ENCODE measurements at places on chromosomes 6 and 20.
A peak's percentile ranks its signal among the peaks of the same experiment; 100 is the strongest.

GRCh38 chr20:32439132-32439829, 81.2 kb downstream of the ASXL1 start:
- peaks cover 9% of the 10 kb centered on the region for H3K36me3 ChIP-seq
- H3K4me3 ChIP-seq: no peak overlapping the region
- H3K4me1 ChIP-seq: no peaks in the 10 kb centered on the region
- no peaks in the 10 kb centered on the region for H3K27me3 ChIP-seq

DNA sequence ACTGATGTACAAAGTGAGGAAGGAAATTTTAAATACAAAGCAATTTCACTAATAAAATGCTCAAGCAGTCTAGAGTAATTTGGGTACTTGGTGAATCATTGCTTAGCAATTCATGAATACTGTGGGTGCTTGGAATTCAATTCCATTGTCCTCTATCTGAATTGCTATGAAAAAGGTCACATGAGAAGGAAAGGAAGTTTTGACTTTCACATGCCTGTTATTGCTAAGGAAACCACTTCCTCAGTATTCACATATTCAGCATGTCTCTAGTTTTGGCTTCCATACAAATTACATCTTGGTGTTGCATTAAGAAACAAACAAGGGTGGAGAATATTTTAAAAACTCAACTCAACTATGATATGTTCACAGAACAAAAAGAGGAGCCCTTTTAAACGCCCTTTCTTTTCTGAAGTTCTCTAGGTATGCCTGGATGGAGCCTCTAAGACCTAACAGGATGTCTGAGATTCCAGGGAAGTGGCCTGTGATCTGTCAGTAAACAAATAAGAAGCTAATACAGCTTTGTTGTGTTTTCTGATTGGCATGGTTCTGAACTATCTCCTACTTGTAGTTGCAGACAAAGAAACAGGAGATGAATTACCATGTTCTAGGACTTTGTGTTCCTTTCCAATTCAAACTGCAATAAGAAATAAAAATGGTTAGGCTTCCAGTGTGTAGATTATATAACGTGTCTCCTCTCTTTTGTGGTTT, 190.4 kb downstream of the OGFRL1 start:
- no peaks in the 10 kb centered on the region for H3K27me3 ChIP-seq
- DNase-seq: no peak
- peaks cover 13% of the 10 kb centered on the region for H3K4me1 ChIP-seq
- no peak overlapping the region for H3K27ac ChIP-seq

DNA sequence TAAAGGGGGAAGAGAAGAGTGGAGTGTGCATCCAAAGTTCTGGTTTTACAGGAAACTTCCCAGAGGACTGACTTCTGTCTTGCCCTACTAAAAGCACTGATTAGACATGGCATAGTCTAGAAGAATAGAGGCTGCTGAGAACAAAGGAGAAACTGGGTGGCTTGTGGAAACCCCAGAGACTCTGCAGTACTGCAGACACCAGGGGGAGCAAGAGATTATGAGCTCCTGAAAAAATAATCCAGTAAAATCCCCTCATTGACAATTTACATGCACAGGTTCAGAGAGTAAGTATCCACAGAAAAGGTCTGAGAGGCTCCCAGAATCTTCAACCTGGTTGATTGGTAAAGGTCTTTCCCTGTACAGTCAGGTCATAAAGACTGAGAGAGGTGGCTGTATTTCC, 48.7 kb upstream of the CLVS2 start:
- H3K4me3 ChIP-seq: no peak overlapping the region
- no peaks in the 10 kb centered on the region for H3K27me3 ChIP-seq
- no peak overlapping the region for H3K27ac ChIP-seq
- H3K36me3 ChIP-seq: no peaks in the 10 kb centered on the region
- H3K4me1 ChIP-seq: no peaks in the 10 kb centered on the region

- H3K36me3 ChIP-seq: no peaks in the 10 kb centered on the region
- H3K27me3 ChIP-seq: no peaks in the 10 kb centered on the region
- H3K4me1 ChIP-seq: peaks cover 12% of the 10 kb centered on the region
- peak within 1 kb of the TSS; percentile 98 for H3K4me3 ChIP-seq
Observed at GRCh38 chr6:42451333-42452170, at the start of gene TRERF1. TSS of gene TRERF1 (minus strand) at chr6:42451926. CDS start at chr6:42269590, 182,336 bp downstream.

DNA sequence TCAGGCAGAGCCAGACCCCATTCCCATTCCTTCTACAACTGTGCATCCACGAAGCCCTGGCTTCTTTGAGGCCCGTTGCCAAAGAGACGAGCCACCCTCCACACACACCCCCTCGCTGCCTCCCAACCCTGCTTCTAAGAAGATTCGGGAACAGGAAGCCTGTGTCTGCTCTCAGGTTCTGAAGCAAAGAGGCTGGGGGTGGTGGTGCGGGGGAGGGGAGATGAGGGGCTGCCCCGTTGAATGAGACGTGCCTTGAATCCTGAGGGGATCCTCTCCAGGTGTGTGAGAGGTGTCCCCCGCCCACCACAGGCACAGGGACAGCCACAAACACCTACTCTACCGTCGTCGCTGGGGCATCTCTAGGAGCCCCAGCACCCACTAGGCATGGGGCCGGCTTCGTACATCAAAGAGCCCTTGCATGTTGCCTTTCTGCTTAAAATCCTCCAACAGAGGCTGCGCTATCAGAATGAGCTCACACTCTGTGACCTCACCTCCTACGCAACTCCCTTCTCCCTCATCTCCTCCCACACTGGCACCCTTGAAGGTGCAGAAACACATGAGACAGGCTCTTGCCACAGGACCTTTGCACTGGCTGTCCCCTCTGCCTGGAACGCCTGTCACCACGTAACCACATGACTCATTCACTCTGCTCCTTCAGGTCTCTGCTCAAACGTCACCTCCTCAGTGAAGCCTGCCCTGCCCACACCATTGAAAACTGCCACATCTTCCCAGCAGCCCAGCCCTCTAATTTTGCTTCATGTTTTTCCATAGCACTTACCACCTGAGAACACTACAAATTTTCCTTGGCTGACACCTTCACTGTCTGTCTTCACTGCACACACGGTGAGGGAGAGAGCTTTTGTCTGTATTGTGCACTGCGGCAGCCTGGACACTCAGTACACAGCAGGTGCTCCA, 58.5 kb downstream of the PREX1 start:
- no peaks in the 10 kb centered on the region for H3K4me1 ChIP-seq
- no peak overlapping the region for H3K27ac ChIP-seq
- H3K36me3 ChIP-seq: no peaks in the 10 kb centered on the region
- no peak overlapping the region for H3K4me3 ChIP-seq
- no peak for DNase-seq
- H3K27me3 ChIP-seq: 0 out of 2 replicates have a peak, but pooled peaks cover 5% of the 10 kb centered on the region

DNA sequence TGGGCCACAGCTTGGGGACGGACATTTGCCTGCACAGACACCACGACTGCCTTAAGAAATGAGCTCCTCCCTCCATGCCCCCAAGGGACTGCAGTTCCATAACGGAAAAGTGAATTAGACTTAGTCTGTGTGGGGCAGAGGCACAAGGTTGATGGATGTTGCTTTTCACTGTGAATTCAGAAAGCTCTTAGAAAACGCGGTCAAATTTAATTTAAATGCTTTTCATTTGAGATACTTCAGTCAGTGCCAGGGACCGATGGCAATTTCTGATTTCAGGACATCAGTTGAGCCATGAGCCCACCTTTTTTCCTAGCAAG, 356.4 kb downstream of the KIF16B start:
- no peaks in the 10 kb centered on the region for H3K4me1 ChIP-seq
- no peak overlapping the region for H3K4me3 ChIP-seq
- H3K27me3 ChIP-seq: no peaks in the 10 kb centered on the region
- H3K36me3 ChIP-seq: no peaks in the 10 kb centered on the region
- H3K27ac ChIP-seq: no peak overlapping the region
- DNase-seq: no peak

DNA sequence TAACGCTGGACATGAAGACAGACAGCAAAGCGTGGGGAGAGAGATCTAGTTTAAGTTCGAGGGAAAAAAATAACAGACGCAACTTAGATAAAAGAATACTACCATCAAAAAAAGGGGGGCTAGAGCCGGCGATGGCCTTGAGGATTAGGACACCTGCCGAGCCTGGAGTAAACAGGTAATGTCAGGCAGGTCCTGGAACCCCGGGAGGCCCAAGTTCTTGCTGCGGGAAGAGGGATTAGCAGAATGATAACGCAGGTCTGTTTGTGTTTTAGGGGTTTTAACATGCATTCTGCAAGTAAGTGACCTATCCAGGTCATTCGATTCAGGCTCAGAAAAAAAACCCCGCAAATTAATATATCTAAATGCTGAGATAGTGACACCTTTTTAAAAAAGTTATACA, 754 bp upstream of the TMEM170B start:
- peak overlapping the region; percentile 88 for H3K4me3 ChIP-seq
- peak overlapping the region; percentile 49 for H3K27ac ChIP-seq
- H3K4me1 ChIP-seq: 0 out of 2 replicates have a peak, but pooled peaks cover 4% of the 10 kb centered on the region
- peaks cover 4% of the 10 kb centered on the region for H3K27me3 ChIP-seq
- DNase-seq: peak; percentile 10

DNA sequence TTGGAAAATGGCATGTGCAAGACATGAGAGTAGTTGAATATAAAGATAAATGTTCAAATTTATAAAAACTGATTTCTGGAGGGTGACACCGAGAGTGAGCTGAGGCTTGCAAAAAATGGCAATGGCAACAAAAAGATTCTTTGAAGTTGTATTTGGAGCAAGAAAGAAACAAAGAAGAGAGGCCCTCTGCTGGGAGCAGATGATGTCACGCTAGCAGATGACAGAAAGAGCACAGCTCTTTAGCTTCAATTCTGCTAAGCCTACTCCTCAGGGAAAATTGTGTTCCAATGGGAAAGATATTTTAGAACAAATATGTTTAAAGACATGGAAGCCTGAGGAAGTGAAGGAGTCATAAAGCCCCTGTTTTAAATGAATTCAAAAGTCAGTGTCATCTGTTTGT, 125.3 kb upstream of the NOX3 start:
- H3K4me3 ChIP-seq: no peak overlapping the region
- H3K27me3 ChIP-seq: no peaks in the 10 kb centered on the region
- H3K36me3 ChIP-seq: no peaks in the 10 kb centered on the region
- DNase-seq: no peak
- no peaks in the 10 kb centered on the region for H3K4me1 ChIP-seq
- no peak overlapping the region for H3K27ac ChIP-seq

DNA sequence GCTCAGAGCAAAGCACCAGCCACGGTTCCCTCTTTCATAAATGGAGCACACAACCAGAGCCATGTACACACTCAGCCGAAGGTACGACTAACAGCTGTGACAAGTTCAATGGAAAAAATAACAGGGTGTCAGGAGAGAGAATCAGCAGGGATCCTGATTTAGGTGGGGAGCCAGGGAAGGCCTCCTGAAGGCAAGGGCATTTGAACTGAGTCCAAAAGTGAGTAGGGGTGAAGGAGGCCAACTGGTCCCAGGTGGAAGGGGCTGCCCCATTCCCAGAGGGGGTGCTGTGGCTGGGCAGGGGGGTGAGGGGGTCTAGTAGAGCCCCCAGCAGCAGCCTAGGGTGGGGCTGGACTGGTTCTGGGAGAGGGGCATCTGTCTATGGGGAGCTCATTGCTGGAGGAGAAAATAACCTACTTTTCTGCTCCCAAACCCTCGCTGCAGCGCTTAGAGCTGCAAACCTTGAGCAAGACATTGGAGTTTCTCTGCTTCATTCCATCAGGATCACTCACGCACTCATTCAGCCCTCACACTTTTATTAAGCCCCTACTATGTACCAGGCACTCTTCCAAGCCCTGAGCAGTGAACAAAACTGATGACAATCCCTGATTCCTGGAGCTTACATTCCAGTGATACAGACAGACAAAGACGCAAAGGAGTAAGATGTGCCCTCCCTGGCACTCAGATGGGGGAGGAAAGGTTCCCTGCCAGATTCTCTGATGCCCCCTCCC, 113.5 kb downstream of the TOX2 start:
- no peak overlapping the region for H3K4me3 ChIP-seq
- no peaks in the 10 kb centered on the region for H3K36me3 ChIP-seq
- H3K27ac ChIP-seq: no peak overlapping the region
- no peak for DNase-seq

GRCh38 chr20:5822569-5822968, 72.4 kb downstream of the SHLD1 start:
- DNase-seq: no peak
- no peak overlapping the region for H3K27ac ChIP-seq

- DNase-seq: no peak
- H3K27ac ChIP-seq: no peak overlapping the region
- H3K27me3 ChIP-seq: no peaks in the 10 kb centered on the region
- no peaks in the 10 kb centered on the region for H3K4me1 ChIP-seq
Observed at GRCh38 chr6:16338577-16339264, 100.3 kb downstream of the GMPR start.

- no peak for DNase-seq
- no peak overlapping the region for H3K27ac ChIP-seq
- no peaks in the 10 kb centered on the region for H3K27me3 ChIP-seq
- no peaks in the 10 kb centered on the region for H3K36me3 ChIP-seq
- no peaks in the 10 kb centered on the region for H3K4me1 ChIP-seq
- no peak overlapping the region for H3K4me3 ChIP-seq
Observed at GRCh38 chr20:51659491-51660050, 108.6 kb downstream of the ATP9A start.

GRCh38 chr6:54474898-54475297, 166.7 kb downstream of the TINAG start:
- H3K4me1 ChIP-seq: no peaks in the 10 kb centered on the region
- DNase-seq: no peak
- H3K27me3 ChIP-seq: no peaks in the 10 kb centered on the region
- H3K4me3 ChIP-seq: no peak overlapping the region
- H3K27ac ChIP-seq: no peak overlapping the region

DNA sequence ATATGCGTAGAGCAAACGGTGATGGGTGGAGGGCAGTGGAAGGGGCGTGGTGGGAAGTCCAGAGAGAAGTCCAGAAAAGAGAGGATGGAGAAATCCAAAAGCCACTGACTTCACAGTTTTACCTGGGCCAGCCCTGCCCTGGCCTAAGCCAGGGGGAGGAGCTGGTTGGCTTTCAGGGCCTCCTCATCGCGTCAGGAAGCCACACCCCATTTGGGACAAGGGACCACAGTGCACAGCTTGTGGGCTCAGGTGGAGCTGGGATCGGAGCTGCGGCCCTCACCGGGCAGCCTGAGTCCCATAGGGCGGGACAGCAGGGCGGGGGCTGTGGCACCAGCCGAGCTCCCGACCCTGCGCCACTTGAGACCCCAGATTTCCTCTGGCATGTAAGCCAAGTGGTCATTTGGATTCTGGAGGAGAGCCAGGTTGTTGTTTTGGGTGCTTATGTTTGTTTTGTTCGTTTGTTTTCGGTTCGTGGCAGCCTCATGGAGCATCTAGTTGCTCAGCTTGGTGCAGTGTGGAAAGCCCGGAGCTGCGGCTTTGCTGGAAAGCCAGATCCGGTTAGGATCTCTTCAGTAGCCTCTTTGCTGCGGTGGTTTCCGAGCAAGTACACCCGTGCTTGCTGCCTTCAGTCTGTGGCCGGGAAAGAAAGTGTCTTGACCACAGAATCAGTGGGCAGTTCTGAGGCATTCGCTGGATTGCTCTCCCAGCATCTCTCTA, 42.2 kb downstream of the RIOK1 start:
- H3K27ac ChIP-seq: no peak overlapping the region
- no peaks in the 10 kb centered on the region for H3K4me1 ChIP-seq
- no peaks in the 10 kb centered on the region for H3K36me3 ChIP-seq
- DNase-seq: no peak
- H3K4me3 ChIP-seq: no peak overlapping the region
- no peaks in the 10 kb centered on the region for H3K27me3 ChIP-seq

GRCh38 chr6:166939345-166939744, 17.0 kb downstream of the RNASET2 start:
- DNase-seq: no peak
- no peaks in the 10 kb centered on the region for H3K36me3 ChIP-seq
- no peak overlapping the region for H3K27ac ChIP-seq
- H3K4me3 ChIP-seq: no peak overlapping the region
- H3K4me1 ChIP-seq: no peaks in the 10 kb centered on the region
- H3K27me3 ChIP-seq: no peaks in the 10 kb centered on the region

GRCh38 chr6:95804847-95805541, 210.8 kb upstream of the FUT9 start:
- DNase-seq: no peak
- no peak overlapping the region for H3K27ac ChIP-seq
- H3K4me3 ChIP-seq: no peak overlapping the region
- H3K36me3 ChIP-seq: no peaks in the 10 kb centered on the region
- H3K27me3 ChIP-seq: no peaks in the 10 kb centered on the region

Measured in MM.1S (cell line).